NCI-H345 (cell line): ENCODE measurements at places on chromosomes 2 and 18.

DNA sequence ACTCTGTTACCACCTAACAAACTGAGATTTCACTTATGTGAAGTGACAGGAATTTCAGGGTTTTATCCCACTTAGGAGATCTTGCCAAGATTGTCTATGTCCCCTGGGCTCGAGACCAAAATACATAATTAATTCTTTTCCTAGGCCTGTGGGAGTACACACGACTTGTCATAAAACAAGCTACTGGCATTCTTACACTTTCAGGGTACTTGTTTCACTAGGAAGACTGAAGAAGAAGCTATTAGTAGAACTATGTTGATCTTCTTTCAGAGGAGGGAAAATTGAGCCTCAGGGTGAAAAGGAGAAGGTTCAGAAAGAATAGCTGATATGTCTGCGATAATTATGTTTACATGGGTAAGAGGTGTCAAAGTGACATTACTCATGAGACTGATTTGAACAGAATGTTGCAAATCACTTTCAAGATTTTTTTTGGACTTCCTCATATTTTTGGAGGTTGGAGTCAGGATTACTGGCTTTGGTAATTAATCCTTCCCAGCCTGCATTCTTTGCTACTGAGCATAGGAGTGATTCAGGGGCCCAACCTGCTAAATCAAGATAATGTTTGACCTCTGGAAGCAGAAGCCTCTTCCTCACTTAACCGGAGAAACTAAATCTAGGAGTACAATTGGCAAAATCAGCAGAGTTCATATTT is 240.0 kb upstream of the NT5C1B start:
- DNase-seq, result no peak

DNA sequence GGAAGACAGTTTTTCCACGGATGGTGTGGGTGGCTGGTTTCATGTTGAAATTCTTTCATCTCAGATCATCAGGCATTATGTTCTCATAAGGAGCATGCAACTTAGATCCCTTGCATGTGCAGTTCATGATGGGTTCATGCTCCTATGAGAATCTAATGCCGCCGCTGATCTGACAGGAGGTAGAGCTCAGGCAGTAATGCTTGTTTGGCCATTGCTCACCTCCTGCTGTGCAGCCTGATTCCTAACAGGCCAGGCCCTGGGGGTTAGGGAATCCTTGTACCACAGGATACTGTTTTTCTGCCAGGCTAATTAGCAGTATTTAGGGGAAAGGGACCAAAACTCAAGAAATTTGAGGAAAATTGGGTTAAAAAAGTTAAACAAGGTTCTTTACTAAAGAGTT is 5.3 kb upstream of the LHCGR start:
- no peak for DNase-seq

GRCh38 chr18:43113220-43113895 is 2.1 kb downstream of the RIT2 start:
- no peak for DNase-seq

- no peak for DNase-seq
Observed at GRCh38 chr2:27071990-27072830, 756 bp upstream of the OST4 start.

GRCh38 chr2:240128608-240129145 is 7.4 kb downstream of the COPS9 start:
- no peak for DNase-seq

DNA sequence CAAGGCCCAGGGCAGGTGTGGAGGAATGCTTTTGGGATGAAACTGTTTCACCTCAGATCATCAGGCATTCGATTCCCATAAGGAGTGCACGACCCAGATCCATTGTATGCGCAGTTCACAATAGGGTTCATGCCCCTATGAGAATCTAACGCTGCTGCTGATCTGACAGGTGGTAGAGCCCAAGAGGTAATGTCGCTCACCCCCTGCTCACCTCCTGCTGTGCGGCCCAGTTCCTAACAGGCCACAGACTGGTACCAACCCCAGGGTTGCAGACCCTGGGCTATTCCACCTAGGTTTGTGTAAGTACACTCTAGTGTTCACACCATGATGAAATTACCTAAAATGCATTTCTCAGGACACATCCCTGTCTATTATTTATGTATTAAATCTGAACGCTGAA is 72.5 kb downstream of the COPS8 start:
- DNase-seq, result no peak
